Left ventricle myocardium inferior (tissue), 1 donor: ENCODE measurements at places on chromosomes 7 and 10.

DNA sequence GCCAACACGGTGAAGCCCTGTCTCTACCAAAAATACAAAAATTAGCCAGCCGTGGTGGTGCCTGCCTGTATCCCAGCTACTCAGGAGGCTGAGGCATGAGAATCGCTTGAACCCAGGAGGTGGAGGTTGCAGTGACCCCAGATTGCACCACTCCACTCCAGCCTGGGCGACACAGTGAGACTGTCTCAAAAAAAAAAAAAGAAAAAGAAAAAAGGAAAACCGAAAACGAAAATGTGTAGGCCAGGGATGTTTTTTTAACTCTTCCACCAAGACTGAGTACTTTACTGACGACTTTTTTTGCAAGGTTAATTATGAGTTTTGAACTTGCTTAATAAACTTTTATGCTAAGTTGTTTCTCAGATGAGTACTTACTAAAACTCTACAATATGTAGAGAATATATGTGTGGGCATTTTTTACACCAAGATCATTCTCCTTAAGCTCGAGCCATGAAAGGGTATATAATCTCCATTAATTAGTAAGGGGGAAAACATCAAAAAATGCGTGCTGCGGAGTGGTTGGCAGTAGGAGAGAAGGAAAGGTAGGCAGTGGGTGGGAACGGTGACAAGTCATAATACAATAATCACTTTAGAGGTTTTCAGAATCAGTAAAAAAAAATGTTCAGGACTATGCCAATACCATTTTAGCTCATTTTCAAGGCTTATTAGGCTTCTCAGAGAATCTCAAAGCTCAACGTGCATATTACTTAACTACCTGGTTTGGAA is 8.6 kb upstream of the ADRB1 start:
- no peak for DNase-seq

GRCh38 chr7:126057979-126058378 is 1128.4 kb upstream of the POT1 start:
- no peak for DNase-seq

GRCh38 chr7:155340071-155340531 is 42.4 kb downstream of the INSIG1 start:
- DNase-seq: no peak

DNA sequence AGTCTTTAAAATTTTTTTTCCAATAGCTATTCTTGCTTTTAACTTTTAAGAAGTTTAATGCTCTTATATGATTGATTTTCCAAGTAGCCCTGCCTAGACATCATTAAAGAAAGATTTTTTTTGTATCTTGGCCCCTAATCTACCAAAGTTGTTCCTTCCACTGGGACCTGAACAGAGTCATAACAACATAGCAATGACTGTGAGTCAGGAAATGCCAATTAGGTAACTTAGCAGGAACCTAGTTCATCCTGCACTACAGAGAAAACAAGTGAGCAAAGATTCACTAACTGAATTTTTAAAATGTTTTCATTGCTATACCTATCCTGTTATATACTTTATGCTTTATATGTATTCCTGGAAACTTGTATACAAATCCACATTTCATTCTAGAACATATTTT is 284.7 kb downstream of the BICC1 start:
- DNase-seq: no peak

- no peak for DNase-seq
Measured at GRCh38 chr7:21767300-21767900, 178.3 kb downstream of the CDCA7L start.

DNA sequence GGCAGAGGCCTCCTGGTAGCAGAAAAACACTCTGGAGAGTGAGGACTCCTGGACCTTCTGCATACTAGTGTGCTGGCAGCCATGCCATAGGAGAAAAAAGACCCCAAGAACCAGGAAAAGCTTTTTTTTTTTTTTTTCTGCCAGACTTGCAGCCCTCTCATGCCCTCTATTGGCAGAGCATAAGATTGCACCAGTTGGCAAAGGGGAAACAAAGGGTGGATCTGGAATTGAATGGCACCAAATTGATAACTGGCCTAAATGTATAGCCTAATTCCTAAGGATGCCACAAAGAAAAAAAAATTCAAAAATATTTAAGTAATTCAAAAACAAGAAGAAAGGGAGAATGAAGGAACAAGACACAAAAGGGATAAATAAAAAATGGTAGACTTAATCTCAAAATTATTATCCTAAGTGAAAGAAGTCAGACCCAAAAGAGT is 112.5 kb upstream of the GHITM start:
- no peak for DNase-seq
